T follicular helper cell (primary cell): ENCODE measurements at places on chromosomes 16 and 17.

DNA sequence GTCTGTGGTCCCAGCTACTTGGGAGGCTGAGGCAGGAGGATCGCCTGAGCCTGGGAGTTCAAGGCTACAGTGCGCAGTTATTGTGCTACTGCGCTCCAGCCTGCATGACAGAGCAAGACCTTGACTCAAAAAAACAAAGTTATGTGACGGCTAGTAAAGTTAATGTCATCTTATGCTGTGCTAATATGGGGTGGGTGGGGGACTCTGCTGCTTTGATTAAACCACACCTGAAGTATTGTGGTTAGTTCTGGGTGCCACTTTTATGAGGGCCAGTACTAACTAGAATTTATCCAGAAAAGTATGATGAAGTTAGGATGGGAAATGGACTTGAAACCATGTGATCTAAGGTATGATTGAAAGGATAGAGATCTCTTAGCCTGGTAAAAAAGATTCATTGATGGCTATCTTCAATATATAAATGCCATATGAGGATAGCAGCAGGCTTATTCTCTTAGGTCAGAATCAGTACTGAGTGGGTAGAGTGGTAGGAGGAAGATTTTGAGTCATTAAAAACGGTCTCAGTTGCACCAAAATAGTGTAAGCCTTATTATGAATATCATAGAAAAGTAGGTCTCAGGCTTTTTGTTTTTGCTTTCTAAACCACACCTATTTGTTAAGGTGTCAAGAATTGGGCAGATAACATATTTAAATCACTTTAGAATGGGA, 5.6 kb downstream of the WSB1 start:
- DNase-seq = no peak

GRCh38 chr16:87188104-87188503, 129.1 kb downstream of the C16orf95 start:
- DNase-seq = no peak

DNA sequence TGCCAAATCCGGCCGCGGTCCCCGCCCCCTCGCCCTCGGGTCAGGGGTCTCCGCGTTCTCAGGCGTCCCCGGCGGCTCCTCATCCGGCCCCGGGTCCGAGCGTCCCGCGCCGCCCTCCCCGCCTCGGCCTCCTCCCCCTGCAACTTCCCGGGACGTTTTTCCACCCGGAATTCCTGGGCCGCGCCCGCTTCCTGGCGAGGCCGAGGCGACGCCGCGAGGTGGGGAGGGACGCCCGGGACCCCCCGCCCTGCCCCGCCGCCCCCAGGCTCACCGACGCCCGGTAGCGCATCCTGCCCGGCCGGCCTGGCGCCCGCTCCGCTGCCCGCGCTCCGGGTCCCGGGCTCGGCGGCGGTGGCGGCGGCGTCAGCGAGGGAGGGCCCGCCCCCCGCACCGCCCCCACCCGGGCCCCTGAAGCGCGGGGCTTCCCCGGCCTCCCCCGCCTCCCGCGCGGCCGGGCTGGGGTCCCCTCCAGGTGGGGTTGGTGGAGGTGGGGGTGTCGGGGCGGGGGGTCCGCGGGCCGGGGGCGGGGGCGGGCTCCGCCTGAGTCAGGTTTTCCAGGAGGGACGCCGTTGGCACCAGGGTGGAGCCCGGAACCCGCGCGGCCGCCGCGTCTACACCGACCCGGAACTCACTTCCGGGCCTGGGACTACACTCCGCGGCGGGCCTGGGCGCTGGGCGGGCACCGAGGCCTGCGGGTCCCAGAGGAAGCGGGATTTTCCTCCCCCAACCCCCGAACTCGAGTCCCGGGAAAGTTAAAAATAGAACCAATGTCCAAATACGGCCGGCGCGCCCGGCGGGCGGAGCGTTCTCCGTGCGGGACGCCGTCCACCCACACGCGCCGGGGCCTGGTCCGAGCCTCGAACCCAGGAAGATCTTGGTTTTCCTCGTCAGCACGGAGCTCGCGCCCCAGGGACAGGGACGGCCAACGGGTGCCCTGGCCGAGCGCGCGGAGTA, 6.8 kb downstream of the MYO1C start:
- DNase-seq = peak; percentile 54

- no peak for DNase-seq
Measured at GRCh38 chr17:66767154-66767933, 67.6 kb upstream of the CACNG5 start.

GRCh38 chr16:86391486-86391885, 118.8 kb upstream of the FOXF1 start:
- DNase-seq = no peak

DNA sequence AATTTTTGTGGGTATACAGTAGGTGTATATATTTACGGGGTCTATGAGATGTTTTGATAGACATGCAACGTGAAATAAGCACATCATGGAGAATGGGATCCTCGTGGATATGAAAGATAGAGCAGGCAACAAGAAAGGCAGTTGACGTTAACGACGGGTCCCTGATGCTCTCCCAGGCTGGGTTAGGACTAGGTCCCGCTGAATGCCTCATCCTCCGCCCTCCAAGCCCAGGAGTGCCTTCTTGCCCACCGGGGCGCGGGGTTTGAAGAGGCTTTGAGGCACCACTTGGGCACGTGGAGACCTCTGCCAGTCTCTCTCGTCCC, 9.5 kb upstream of the ZFP90 start:
- DNase-seq = no peak

- DNase-seq = peak; percentile 30
Measured at GRCh38 chr16:24858219-24859041, 12.7 kb downstream of the SLC5A11 start.

GRCh38 chr17:73189417-73190099, 3.3 kb upstream of the COG1 start:
- no peak for DNase-seq

- no peak for DNase-seq
Measured at GRCh38 chr17:82327757-82328140, 5.8 kb downstream of the SECTM1 start.

DNA sequence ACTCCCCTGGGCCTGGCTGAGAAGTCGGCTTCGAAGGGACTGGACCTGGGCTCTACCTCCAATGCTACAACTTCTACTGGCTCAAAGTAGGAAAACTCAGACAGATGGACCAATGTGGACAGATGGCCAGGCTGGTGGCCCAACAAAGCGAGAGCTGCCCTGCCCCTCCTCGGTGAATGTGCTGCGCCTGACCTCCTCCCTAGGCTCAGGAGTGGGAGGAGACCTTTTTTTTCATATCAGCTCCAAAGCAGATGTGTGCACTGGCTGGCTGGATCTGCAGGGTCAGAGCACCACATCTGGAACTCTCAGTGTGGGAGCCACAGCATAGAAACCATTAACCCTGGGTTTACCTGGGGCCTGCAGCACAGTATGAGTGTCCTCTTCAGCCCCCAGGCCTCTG, 20.8 kb downstream of the ATP6V0D1 start:
- DNase-seq = no peak

DNA sequence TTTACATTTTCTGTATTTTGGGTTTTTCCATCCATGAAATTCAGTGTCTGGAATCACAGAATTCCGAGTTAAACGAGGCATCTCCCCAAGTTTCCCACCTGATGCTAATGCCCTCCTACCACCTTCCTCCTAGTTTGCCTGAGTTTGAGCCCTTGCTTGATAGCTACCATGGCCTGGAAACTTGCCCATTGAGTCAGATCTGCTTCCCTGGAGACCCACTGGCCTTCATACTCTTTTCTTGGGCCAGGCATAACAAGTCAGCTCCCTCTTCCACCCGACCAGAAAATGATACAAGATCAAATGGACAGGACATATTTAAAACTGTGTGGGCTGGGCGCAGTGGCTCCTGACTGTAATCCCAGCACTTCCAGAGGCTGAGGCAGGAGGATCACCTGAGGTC, 10.2 kb downstream of the SETD1A start:
- no peak for DNase-seq

DNA sequence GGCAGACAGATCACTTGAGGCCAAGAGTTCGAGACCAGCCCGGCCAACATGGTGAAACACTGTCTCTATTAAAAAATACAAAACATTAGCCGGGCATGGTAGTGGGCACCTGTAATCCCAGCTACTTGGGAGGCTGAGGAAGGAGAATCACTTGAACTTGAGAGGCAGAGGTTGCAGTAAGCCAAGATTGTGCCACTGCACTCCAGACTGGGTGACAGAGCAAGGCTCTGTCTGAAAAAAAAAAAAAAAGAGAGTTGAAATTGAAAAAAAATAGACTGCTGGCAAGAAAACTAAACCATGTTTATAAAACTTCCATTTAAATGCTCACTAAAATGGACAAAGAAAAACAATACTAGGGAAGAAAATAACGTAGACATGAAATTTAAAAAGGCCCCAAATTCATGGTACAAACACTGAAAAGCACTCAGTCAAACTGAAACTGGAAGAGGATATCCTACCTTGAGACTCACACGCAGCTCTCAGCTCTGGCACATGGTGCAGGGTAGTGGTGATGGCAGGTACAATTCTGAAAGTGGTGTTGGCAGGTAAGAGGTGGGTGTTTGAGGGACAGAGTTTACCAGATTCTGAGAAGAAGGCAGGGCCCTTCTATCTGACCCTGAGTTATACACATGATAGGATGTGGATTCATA, 19.3 kb downstream of the CNTROB start:
- no peak for DNase-seq

DNA sequence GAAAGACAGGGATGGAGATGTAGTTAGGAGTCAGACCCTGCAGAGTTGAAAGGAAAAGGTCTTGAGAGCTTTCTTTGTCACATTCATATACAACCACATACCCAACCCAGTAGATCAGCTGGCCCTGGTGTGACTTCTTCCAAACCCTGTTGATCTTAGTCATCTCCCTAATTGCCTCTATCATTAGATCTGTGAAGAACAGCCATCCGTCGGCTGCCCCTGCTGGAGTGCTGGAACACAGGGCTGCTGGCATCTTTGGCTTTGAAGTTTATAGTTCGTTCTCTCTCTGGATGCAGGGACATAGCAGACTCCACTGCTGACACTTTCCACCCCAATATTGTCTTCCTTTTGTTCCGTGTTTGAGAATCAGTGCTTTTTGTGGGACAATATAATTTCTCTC, 10.4 kb upstream of the SMG8 start:
- no peak for DNase-seq

- peak; percentile 71 for DNase-seq
Measured at GRCh38 chr16:89556750-89557689, 3.5 kb upstream of the RPL13 start.

DNA sequence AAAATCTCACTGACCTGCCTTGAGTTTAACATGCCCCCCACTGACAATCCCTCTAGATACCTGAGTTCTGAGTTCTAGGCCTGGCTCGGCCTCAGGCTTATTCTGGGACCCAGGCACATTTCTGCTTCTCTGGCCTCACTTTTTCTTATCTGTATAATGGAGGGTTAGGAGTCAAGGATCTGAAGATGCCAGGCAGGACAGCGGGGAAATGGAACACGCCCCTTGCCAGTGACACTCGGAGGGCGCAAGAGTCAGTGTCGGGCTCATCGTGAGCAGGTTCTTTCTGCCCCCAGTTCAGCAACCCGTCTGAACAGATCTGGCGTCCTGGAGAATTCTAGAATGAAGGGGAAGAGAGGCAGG, 567 bp upstream of the MT3 start:
- no peak for DNase-seq

- no peak for DNase-seq
Measured at GRCh38 chr16:86363057-86363490, 147.3 kb upstream of the FOXF1 start.

DNA sequence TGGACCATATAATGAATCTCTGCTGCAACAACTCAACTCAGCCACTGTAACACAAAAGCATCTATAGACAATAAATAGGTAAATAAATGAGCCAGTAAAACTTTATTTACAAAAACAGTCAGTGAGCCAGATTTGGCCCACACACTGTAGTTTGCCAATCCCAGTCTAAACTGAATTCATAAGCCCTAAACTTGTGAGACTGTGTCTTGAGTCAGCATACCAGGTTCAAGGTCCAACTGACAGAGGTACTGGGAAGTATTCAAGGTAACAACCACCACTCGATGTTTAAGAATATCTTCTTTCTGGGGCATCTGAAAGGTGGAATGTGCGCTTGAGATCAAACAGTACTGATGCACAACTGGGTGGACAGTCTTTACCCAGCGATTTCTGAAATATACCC, 94.2 kb downstream of the HELZ start:
- no peak for DNase-seq

- DNase-seq = no peak
Measured at GRCh38 chr17:4852567-4853207, 19.5 kb downstream of the MINK1 start.

DNA sequence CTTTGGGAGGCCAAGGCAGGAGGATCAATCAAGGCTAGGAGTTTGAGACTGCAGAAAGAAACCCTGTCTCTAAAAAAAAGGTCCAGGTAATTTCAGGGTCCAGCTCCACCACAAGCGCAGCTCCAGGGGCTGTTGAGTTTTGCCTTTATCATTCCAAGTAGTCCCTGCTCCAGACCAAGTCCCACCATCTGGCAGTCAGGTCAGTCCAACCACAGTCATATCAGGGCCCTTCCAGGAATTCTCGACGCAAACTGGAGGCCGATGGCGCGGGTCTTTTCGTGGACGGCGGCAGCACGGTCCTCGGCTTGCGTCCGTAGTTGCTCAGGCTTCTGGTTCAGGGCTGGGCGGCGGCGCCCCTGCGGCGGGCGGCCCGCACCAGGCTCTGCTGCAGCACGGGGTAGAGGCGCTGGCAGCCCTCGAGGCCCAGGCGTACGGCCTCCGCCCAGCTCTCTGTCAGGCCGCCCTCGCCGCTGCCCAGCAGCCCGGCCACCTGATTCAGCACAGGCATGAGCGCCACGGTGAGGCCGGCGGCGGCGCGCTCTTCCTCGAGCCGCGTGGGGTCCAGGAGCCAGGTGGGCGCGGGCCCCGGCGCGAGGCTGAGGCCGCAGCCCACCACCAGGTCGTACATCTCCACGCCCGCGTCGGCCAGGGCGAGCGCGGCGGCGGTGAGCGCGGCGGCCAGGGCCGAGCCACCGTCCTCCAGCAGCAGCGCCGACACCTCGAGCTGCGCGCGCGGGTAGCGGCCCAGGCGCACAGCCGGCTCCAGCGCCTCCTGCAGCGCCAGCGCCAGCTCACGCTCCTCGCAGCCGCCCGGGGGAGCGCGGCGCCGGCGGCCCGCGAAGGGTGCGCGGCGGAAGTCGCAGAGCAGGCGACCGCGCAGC, 752 bp downstream of the EXOSC6 start:
- DNase-seq = peak; percentile 24

DNA sequence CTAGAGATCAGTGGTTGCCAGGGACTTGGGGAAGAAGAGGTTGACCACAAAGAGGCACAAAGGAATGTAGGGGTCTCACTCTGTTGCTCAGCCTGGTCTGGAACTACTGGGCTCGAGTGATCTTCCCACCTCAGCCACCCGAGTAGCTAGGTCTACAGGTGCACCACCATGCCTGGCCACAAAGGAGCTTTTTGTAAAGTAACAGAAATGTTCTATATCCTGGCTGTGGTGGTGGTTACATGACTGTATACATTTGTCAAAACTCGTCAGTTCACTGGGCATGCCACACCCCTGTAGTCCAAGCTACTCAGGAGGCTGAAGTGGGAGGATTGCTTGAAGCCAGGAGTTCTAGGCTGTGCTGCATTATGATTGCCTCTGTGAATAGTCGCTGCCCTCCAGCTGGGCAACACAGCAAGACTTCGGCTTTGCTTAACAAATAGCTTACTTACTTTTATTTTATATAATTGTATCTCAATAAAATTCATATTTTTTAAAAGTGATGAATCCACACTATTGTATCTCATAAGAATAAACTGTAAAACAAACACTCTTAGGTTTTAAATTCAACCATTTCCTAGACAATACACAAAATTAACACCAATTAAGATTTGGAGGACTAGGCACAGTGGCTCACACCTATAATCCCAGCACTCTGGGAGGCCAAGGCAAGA, 5.0 kb downstream of the SKA2 start:
- no peak for DNase-seq
